Aorta (tissue), 5 donors: ENCODE measurements at places on chromosomes 5 and 9. TPM values are rescaled to one million over a fixed set of nuclear protein-coding genes. Genes with fewer than 3 reads are reported as not detected.

Gene SH3PXD2B
- 43.3 TPM for total RNA-seq

Gene IL12B
- total RNA-seq = not detected

Gene SPATA31D1
- total RNA-seq = not detected

- no peak overlapping the region for H3K4me3 ChIP-seq
- no peaks in the 10 kb centered on the region for H3K36me3 ChIP-seq
- H3K4me1 ChIP-seq = peaks cover 5% of the 10 kb centered on the region
- DNase-seq = no peak
These were observed 29.9 kb downstream of the DPYSL3 start for GRCh38 chr5:147479949-147480348.

DNA sequence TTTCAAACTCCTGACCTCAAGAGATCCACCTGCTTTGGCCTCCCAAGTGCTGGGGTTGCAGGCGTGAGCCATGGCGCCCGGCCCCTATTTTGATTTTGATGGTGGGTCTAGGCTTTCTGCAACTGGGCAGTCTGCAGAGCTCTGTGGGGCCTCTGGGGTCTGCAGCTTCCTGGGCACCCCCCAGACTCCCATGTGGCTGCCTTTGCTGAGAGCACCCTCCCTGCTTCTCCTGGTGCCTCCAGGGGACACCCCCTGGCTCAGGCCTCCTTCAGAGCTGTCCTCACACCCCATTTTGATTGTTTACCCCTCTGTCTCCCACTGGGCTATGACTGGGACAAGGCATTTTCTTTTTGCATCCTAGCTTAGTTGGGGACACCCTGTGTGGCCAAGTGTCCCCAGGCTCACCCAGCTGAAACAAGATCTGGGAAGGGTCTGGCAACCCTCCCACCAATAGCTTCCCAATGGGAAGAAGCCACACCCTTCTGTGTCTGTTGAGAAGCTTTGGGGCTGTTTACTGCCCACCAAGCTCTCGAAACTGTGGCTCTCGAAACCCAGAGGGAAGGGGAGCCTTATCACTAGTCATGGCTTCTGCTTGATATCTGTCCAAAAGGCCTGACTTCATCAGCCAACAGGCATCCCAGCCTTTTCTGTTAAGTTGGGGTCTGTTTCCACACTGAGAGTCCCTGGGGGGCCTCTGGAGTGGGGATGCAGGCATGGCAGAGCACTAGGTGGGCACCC, 204.4 kb upstream of the IER5L start:
- no peak overlapping the region for H3K4me3 ChIP-seq
- no peaks in the 10 kb centered on the region for H3K4me1 ChIP-seq
- peak; percentile 39 for DNase-seq
- no peaks in the 10 kb centered on the region for H3K36me3 ChIP-seq
- no peaks in the 10 kb centered on the region for H3K27me3 ChIP-seq
- H3K27ac ChIP-seq = no peak overlapping the region

- no peaks in the 10 kb centered on the region for H3K4me1 ChIP-seq
- H3K27ac ChIP-seq = no peak overlapping the region
- H3K36me3 ChIP-seq = no peaks in the 10 kb centered on the region
- H3K4me3 ChIP-seq = peak overlapping the region; percentile 43
These were observed 626 bp downstream of the PSD2 start for GRCh38 chr5:139796061-139796806.

- H3K27ac ChIP-seq = no peak overlapping the region
- DNase-seq = no peak
- H3K4me3 ChIP-seq = no peak overlapping the region
- peaks cover 2% of the 10 kb centered on the region for H3K4me1 ChIP-seq
These were observed 233.3 kb downstream of the ZNF608 start for GRCh38 chr5:124512952-124513632.

DNA sequence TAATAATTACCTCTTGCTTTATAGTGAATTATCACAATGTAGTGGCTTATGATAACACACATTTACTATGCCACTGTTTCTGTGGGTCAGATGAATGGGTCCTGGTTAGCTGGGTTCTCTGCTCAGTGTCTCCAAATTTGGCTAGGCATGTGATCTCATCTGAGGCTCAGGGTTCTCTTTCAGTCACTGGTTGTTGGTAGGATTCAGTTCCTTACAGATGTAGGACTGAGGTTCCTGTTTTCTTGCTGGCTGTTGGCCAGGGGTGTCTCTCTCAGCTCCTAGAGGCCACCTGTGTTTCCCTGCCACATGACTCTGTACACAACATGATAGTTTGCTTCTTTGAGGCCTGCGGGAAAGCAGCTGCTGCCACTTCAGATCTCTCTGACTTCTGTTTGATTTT, 7.1 kb downstream of the NFX1 start:
- no peak overlapping the region for H3K27ac ChIP-seq
- no peaks in the 10 kb centered on the region for H3K4me1 ChIP-seq
- H3K27me3 ChIP-seq = no peaks in the 10 kb centered on the region
- H3K36me3 ChIP-seq = peaks cover 3% of the 10 kb centered on the region
